ENCODE measurements at places on chromosomes 1 and 21.

- no peak for DNase-seq
Observed at GRCh38 chr1:10632691-10633090, 157.9 kb downstream of the PEX14 start.

- peak; percentile 74 for DNase-seq
Observed at GRCh38 chr1:7207875-7208646, 422.8 kb downstream of the CAMTA1 start.

GRCh38 chr1:200438911-200439310 is 29.1 kb upstream of the ZNF281 start:
- DNase-seq, result peak; percentile 48

- DNase-seq, result peak; percentile 28
Observed at GRCh38 chr1:167057241-167057688, 32.9 kb downstream of the GPA33 start.

DNA sequence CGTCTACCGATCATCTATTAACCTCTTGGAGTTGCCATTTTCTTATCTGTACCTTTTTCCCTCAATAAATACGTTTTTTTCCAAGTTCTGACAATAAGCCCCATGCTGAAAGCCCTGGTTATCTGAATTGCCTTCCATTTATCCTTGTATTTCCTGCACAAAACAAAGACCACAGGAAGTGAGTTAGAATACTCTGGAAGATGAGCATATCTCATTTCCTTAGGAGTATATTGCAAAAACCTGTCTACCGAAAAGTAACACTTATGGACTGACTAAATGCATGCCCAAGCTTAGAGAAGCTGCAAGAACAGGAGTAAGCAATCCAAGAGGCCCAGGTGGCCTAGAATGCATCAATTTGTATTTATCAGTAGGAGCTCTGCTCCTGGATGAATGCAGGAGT is 39.9 kb downstream of the DIRAS3 start:
- DNase-seq, result no peak

All from EL (cell line).